ENCODE measurements at places on chromosomes 7 and 10. TPM values are rescaled to one million over a fixed set of nuclear protein-coding genes. Genes with fewer than 3 reads are reported as not detected.

NPY4R2 gene
- not detected for total RNA-seq

DNA sequence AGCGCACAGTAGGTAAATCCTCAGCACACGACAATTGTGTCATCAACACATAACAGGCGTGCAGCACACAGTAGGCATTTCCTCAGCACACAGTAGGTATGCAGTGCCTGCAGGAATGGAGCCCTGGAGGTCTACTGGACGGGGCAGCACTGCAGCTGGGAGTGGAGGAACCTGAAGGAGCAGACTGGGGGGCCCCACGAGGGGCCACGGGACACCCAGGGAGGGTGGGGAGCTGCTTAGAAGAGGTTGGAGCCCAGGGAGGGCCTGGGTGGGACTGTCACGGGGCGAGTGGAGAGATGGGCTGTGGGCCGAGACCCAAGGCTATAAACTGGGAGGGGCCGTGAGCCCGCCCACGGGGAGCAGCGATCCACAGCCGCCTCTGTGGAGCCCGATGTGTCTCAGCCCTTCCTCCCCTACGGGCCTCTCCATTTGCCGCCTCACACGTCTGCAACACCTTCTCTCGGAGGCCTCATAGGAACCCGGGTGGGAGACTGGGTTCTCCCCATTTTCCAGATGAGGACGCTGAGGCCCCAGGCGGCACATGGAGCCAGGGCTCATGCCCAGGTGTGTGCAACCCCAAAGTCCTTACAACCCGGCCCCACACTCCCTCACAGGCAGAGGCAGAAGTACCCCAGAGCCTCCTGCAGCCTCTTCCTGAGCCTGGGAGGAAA is 101.5 kb downstream of the MICALL2 start:
- DNase-seq: no peak

- no peak for DNase-seq
Observed at GRCh38 chr10:70843333-70843732, 27.6 kb downstream of the SGPL1 start.

GRCh38 chr10:12884851-12885250 is 116.7 kb downstream of the CCDC3 start:
- DNase-seq: no peak

LFNG gene
- total RNA-seq: 0.86 TPM

DNA sequence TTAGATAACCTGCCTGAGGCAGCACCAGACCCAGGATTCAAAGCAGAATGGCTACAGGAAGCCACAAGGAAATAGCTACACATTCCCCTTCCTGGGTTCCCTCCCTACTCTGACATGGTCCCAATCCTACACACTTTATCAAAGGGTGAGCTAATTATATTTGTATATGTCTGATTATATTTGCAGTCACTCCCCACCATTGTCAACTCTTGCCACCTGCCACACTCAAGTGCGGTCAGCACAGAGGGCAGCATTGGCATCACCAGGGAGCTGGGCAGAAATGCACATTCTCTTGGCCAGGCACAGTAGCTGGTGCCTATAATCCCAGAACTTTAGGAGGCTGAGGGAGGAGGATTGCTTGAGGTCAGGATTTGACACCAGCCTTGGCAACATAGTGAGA is 114.1 kb upstream of the PDLIM1 start:
- DNase-seq: no peak

GRCh38 chr10:114356751-114357514 is 47.4 kb downstream of the AFAP1L2 start:
- peak; percentile 35 for DNase-seq

SHOC2 gene
- total RNA-seq: 68.0 TPM

CFAP69 gene
- 11.5 TPM for total RNA-seq
